ENCODE measurements at places on chromosomes 5 and 9. TPM values are rescaled to one million over a fixed set of nuclear protein-coding genes. Genes with fewer than 3 reads are reported as not detected.

NANS gene
- total RNA-seq: 40.7 TPM

SOX30 gene
- total RNA-seq: 0.11 TPM

KCNV2 gene
- total RNA-seq: not detected

DNA sequence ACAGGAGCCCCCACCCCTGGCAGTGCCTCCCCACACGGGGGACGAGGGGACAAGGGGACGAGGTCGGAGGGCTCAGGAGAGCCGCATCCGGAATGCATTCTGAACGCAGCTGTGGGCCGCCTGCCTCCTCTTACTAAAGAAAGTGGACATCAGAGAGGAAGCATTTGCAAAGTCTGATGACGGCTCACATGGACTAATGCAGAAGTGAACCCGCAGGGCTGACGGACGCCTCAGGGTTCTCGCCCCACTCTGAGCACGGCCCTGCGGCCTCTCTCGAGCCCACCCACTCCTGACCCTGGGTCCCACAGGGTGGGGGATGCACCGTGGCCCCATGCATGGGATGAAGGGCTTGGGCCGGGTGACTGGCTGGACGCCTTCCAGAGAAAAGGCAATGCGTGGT, 5.9 kb downstream of the LPCAT1 start:
- DNase-seq: no peak

Measured in heart left ventricle (tissue), 16 donors.